ENCODE measurements at places on chromosomes 1 and 21. TPM values are rescaled to one million over a fixed set of nuclear protein-coding genes. Genes with fewer than 3 reads are reported as not detected.

- no peak for DNase-seq
These were observed 52.3 kb upstream of the COG2 start for GRCh38 chr1:230589951-230590350.

DNA sequence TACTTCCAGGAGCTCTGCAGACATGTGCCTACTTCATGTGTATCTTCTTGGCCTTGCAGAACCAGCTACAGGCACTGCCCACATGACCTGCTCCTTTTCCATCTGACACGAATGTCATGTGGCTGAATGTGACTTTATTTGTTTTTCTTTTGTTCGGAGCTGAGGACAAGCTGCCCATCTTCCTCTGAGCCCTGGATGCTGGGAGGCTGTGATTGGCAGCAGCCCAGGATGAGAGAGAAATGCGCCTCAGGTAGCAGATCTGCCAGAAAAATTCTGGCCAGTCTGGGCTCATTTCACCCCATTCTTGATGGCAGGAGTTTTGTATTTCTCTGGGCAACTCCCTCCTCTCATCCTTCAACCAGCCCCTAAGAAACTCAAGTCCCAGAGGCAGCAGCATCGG, 372.0 kb downstream of the RPS6KC1 start:
- DNase-seq = no peak

DNA sequence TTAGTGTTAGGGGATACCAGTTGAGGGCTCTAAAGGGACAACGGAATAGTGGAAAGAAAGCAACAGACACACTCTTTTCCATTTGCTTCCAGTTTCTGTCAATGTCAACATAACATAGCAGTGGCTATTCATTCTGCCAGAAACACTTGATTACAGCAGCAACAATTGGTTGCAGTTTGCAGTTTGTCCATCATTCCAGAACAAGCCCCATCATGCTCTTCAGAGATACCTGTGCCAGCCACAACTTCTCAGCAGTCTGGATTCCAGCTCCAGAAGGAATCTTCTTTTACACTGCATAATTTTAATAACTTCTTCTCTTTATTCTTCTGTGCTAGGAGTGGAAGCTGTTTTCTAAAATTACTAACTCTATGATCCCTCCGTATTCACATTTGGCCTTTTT, 1521.4 kb downstream of the PLA2G4A start:
- DNase-seq = no peak

GRCh38 chr1:172394811-172395210, 25.7 kb upstream of the C1orf105 start:
- peak; percentile 34 for DNase-seq

DNA sequence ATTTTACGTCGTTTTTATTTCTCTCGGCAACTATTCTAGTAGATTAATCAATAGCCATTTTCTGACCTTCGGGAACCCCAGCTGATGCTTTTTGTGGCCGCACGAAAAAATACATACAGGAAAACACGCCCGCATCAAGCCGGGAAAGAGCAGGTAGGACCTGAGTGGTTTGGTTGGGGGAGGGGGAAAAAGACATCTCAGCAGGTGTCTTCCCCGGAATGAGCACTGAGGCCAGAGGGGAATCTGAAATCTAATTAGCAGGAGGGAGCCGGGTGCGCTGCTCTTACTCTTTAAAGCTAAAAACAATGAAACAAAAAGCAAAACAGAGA, 618 bp upstream of the FOXD3 start:
- no peak for DNase-seq

DNA sequence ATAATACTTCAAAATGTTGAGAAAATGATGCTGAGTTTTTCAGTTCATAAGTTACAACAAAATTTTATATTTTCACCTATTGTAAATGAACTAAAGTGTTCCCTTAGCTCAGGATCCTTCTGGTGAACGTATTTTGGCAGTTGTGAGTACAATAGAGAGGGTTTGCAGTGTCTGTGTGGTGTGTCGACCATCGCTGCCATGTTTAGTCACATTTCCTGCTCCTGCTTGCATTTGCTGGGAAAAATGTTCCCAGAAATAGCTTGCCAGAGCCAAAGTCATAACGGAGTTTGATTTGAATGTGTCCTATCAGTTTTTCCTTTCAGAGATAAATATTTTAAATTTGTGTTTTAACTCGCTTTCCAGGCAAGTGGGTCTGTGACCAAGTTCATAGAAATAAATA, 117.1 kb upstream of the COL6A1 start:
- peak; percentile 53 for DNase-seq

- DNase-seq = no peak
These were observed 122.9 kb upstream of the LYPLAL1 start for GRCh38 chr1:219050822-219051125.

DNA sequence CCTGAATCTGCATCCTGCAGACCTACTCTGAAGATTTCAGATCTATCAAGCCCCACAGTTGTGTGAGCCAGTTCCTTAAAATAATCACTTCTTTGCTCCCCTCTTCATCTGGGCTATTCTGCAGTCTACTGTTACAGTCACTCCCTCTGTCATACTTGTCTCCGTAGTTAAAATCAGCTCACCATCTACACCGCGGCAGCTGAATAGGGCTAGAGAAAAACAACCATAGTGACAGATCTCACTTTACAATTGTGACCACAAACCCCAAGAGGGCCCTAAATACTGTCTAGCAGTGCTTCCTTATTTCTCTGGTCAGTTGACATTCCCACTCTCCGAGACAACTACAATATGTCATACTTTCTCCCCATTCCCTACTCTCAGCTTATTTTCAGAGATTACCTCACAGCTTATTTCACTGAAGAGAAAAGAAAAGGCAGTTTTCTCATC, 12.9 kb downstream of the DESI2 start:
- peak; percentile 45 for DNase-seq

DNA sequence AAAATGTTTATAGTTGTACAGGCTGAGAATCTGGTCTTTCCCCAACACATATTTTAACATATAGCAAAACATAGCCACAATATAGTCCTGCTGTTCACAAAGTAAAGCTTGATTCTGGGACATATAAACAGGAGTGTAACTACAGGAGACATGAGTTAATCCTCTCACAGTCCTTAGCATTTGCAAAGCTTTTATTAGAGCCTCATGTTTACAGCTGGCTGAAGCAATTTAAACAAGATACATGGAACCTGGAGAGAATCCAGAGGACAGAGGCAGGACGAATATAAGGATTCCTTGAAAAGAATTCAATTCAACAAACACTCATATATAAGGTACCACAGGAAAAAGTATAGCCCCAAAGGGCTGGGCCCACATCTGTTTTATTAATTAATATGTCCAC, 163.4 kb downstream of the ADGRL4 start:
- peak; percentile 65 for DNase-seq

DNA sequence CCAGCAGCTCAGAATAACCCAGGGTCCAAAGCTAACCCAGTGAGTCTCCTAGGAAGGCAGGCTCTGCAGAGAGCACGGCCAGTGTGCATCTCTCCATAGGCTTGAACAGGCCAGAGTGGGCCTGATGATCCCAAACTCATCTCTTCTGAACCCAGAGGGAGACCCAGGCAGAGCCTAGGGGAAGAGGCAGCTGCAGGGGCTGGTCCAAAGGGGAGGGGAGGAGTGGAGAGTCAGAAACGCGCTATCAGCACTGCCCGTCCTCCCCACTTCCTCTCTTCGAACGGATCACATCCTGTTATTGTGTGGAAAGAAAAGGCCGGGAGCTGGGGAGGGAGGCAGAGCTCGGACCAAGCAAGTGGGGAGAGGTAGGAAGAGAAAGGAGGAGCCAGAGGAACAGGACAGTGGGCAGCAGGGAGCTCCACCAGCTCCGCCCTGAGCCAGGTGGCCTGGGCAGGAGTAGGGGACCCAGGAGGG, 20.2 kb downstream of the TAL1 start:
- no peak for DNase-seq

DNA sequence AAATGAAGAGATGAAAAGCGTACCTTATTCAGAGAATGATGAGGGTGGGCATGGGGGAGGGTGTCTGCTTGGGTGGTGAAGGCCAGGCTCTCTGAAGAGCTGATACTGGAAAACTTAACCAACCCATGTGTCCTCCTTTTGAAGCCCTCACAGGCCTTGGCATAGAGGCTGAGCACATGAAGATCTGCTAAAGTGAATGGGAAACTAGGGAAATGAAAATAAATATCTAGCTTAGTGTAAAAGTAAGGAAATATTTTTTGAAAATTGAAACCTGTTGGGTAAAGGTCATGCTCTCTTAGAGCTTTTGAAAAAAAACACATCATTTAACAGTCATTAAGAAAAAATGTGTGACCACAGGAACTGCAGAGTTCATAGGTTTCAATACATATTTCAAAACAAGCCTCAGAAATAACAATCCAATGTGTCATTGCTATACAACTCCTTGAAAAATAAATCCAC, 40.5 kb upstream of the RALGPS2 start:
- DNase-seq = peak; percentile 96

DNA sequence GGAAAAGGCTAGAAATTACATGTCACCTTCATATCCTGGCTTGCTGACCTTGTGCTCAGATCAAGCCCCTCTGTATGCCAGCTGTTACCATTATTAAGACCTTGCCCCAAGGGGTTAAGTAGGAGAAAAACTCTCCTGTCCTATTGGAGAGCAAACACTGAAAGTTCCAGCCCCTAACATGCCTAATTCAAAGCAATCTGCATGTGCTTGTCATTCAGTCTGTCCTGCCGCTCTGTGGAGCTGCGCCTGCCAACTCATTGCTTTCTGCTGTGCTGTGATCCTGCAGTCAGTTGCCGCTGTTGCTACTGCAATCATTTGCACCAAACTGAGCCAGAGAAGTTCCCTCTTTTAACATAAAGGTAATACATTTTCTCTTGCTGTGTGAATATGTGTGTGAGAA, 113.4 kb downstream of the DISP1 start:
- DNase-seq = peak; percentile 21

GRCh38 chr1:44437107-44437716, 32.2 kb downstream of the RNF220 start:
- no peak for DNase-seq

DNA sequence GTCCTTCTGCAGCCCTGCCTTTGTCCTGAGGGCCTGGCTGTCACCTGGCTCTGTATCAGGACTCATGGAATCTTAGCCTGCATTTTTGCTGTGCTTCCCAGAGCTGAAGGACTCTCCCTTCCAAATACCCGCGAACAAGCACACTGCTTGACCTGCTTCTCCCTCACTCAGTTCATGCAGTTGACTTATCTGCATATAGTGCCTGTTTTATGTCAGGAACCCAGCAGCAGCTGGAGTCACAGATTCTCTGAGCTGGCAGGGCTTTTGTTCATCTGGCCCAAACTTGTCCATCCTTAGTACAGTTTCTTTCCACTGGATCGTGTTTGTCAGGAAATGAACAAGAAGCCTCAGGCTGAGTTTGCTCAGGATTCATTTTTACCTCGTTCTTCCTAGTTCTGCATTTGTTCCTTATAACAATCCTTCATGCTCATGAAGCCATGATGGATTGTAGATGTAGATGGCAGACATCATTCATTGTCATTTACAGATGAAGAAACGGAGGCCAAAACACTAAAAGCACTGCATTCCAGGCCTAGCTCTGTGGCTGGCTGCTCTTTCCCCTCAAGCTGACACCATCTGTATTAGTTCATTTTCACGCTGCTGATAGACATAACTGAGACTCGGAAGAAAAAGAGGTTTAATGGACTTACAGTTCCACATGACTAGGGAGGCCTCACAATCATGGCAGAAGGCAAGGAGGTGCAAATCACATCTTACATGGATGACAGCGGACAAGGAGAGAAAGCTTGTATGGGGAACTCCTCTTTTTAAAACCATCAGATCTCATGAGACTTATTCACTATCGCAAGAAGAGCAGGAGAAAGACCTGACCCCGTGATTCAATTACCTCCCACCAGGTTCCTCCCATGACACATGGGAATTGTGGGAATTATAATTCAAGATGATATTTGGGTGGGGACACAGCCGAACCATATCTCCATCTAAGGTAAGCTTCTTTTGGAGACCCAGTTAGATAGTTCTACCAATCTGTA, 150.9 kb downstream of the HIVEP3 start:
- no peak for DNase-seq

GRCh38 chr1:110153407-110153950, 3.2 kb downstream of the SLC6A17 start:
- DNase-seq = no peak

- peak; percentile 70 for DNase-seq
These were observed 492.6 kb downstream of the KCNT2 start for GRCh38 chr1:196115646-196116045.

- no peak for DNase-seq
These were observed 44.5 kb downstream of the SLC2A1 start for GRCh38 chr1:42914092-42914627.

DNA sequence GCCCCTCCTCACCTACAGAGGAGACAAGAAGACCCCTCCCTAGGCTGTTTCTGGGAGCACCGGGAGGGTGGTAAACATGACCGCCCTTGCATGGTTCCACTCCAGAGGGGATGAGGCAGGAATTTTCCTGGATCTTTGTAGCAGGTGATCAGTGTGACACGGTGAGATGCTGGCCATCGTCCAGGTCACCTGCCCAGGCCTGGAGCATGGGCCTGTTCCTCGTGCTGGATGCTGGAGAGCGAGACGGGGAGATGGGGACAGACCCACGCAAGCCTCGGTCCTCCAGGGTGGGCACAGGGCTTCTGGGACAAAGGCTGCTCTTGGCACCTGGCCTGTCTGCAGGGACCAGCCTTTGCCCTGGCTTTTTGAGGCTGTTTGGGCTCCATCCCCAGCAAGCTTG, 46.2 kb downstream of the DMRTB1 start:
- no peak for DNase-seq

DNA sequence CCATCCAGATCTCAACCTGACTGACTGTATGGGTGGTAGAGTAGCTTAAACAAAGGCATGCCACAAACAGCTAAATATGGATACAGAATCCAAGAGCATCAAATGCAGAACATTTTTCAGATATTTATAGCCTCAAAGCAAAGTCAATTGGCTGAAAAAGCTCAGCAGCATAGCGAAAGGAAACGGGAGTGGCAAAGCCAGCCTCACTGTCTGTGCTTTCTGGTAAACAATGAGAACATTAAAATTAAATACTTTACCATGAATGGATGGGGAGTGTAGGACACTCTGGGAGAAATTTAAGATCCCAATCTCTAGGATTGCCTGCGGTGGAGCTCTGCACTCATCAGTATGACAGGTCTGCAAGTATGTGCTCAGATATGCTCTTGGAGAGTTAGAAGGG, 4.4 kb downstream of the RASAL2 start:
- peak; percentile 25 for DNase-seq

BCAS2 gene
- 15.4 TPM for total RNA-seq

C8B gene
- not detected for total RNA-seq

CPLANE2 gene
- 3.2 TPM for total RNA-seq

ASPM gene
- 27.8 TPM for total RNA-seq

GRIK1 gene
- not detected for total RNA-seq

STRIP1 gene
- total RNA-seq = 31.4 TPM

VHLL gene
- total RNA-seq = 0.28 TPM

ANKRD65 gene
- not detected for total RNA-seq

TEDDM1 gene
- not detected for total RNA-seq

C8A gene
- not detected for total RNA-seq

TMPRSS3 gene
- total RNA-seq = not detected

SLFNL1 gene
- total RNA-seq = under 0.01 TPM

LIN28A gene
- not detected for total RNA-seq

CYP4A11 gene
- not detected for total RNA-seq
